ENCODE measurements at places on chromosomes 16 and 17. TPM values are rescaled to one million over a fixed set of nuclear protein-coding genes. Genes with fewer than 3 reads are reported as not detected.

TM4SF5 gene
- total RNA-seq: not detected

MBTPS1 gene
- 109 TPM for total RNA-seq

ZG16 gene
- total RNA-seq: 1.2 TPM

EFTUD2 gene
- total RNA-seq: 92.3 TPM

TOM1L1 gene
- total RNA-seq: 19.2 TPM

DBF4B gene
- total RNA-seq: 2.5 TPM

FGF11 gene
- total RNA-seq: 2.1 TPM

SOX8 gene
- 0.39 TPM for total RNA-seq

BAIAP3 gene
- not detected for total RNA-seq

CDH1 gene
- 4.3 TPM for total RNA-seq

SCGB1C2 gene
- not detected for total RNA-seq

ZSCAN10 gene
- not detected for total RNA-seq

EVI2A gene
- 0.39 TPM for total RNA-seq

MYL4 gene
- 0.22 TPM for total RNA-seq

CCDC144A gene
- 0.79 TPM for total RNA-seq

PERCC1 gene
- not detected for total RNA-seq

ATP1B2 gene
- not detected for total RNA-seq

ZNF597 gene
- 2.3 TPM for total RNA-seq

NEUROD2 gene
- total RNA-seq: not detected

DYNLL2 gene
- total RNA-seq: 15.3 TPM

VPS35 gene
- total RNA-seq: 168 TPM

MPO gene
- total RNA-seq: under 0.01 TPM

NHERF1 gene
- 24.5 TPM for total RNA-seq

MRM1 gene
- 3.1 TPM for total RNA-seq

KCNH4 gene
- not detected for total RNA-seq

SLC5A10 gene
- not detected for total RNA-seq

GAS2L2 gene
- total RNA-seq: not detected

TAC4 gene
- total RNA-seq: not detected

DNAAF1 gene
- total RNA-seq: under 0.01 TPM

CORO1A gene
- 5.1 TPM for total RNA-seq

KRT28 gene
- total RNA-seq: not detected

TP53TG3 gene
- not detected for total RNA-seq

CPHXL2 gene
- not detected for total RNA-seq

DHRS7C gene
- not detected for total RNA-seq

MT4 gene
- not detected for total RNA-seq

MEOX1 gene
- 0.65 TPM for total RNA-seq

CACNA1H gene
- under 0.01 TPM for total RNA-seq

OSGIN1 gene
- 0.39 TPM for total RNA-seq

CCL7 gene
- not detected for total RNA-seq

TMEM204 gene
- total RNA-seq: not detected

DCTN5 gene
- 25.5 TPM for total RNA-seq

C16orf86 gene
- 4.7 TPM for total RNA-seq

CLCN7 gene
- 78.1 TPM for total RNA-seq

TTC19 gene
- 40.0 TPM for total RNA-seq

OR1F1 gene
- not detected for total RNA-seq

RAB37 gene
- total RNA-seq: not detected

ORMDL3 gene
- 84.8 TPM for total RNA-seq

KRTAP2-3 gene
- total RNA-seq: 2.3 TPM

LRRC37B gene
- 13.3 TPM for total RNA-seq

KREMEN2 gene
- 0.43 TPM for total RNA-seq

SNAI3 gene
- total RNA-seq: not detected

TRAPPC2L gene
- total RNA-seq: 27.5 TPM

SDR42E2 gene
- not detected for total RNA-seq

CA7 gene
- not detected for total RNA-seq

SLC35G6 gene
- total RNA-seq: not detected

Data from placental epithelial cell (primary cell).